Fibroblast of the conjunctiva (primary cell): ENCODE measurements at places on chromosomes 16 and 17.

DNA sequence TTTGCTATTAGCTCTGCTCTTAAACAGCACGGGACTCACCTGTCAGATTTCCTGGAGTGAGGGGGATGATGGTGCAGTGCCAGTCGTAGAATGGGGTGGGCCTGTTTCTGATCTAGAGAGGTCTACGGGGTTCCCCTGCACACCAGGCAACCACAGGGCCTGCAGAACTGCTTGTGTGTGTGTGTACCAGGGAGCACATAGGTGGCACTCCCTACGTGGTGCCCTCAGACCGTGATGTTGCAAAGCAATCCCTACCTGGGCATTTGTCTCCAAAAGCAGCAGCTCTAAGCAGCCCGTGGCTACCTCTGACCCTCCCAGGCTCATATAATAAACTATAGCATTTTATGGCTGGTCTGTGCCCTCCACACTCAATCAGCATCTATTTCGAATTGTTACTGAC lies 38.5 kb downstream of the MPRIP start:
- no peak for DNase-seq

GRCh38 chr17:61568219-61569072 lies 22.6 kb downstream of the NACA2 start:
- DNase-seq = no peak

GRCh38 chr16:48491517-48491916 lies 106.3 kb upstream of the SIAH1 start:
- DNase-seq = no peak

- no peak for DNase-seq
Measured at GRCh38 chr17:80105762-80106161, 4.4 kb downstream of the GAA start.

DNA sequence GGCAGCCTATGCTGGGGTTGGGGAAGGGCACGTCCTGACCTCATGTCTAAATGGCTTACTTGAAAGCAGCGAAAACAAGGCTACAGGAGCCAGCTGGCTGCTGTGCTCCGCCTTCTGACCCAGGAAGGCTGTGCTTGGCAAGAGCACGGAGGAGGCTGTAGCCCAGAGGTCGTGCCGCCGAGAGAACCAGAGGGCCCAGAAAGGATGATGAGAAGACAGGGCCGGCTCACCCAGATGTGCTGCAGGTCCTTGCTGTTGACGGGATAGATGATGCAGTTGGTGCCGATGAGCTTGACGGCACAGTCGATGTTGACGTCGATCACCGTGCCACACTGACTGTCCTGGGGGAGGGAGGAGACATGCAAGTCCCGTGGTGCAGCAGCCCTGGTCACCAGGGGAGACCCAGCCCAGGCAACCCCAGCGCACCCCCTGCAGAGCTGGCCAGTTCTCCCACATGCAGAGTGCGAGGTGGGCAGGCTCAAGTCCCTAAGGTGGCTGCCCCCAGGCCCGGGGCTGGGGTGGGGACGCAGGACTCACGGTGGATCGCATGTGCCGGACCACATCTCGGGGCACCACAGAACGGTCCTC lies 20.7 kb downstream of the SPHK1 start:
- DNase-seq = no peak

DNA sequence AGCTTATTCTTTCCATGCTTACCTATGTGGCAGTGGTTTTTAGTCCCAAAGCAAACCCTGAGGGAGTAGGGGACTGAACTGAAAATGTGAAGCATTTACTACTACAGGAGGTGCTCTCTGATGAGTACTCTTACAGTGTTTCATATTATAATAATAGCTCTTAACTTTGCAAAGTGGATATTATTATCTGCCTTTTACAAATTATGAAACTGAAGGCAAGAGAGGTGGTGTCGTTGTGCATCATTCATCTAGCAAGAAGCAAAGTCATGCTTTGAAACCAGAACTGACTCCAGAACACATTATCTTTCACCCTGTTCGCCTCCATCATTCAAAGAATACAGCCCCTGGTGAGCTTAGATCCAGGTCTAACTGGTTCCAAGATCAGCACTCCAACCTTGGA lies 8.2 kb upstream of the KCNH6 start:
- DNase-seq = no peak

DNA sequence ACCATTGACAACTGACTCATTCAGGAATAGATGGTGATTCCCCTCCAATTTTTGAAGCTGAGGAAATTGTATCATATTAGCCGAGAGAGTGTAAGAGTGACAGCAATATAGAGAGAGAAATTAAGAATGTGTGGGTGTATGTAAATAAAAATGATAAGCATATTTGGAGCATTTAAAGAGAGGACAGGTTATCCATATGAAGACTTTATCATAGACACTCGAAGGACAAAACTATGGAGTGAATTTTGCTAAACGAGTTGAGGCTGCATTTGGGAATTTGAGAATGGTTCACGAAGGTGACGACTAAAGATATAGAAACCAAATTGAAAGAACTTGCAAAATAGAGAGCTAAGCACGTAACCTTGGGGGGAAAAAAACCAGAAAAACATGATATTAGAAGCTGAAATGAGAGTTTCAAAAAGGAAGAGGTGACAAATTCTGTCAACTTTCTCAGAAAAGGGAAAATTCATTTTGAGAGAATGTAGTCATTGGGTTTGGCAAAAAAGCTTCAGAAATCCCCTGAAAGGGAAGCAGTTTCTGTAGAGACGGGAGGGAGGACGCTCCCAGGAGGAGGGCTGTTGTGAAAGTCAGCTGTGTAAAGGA lies 129.7 kb downstream of the KCNJ2 start:
- no peak for DNase-seq

GRCh38 chr17:8921147-8921546 lies 44.4 kb downstream of the PIK3R5 start:
- no peak for DNase-seq

DNA sequence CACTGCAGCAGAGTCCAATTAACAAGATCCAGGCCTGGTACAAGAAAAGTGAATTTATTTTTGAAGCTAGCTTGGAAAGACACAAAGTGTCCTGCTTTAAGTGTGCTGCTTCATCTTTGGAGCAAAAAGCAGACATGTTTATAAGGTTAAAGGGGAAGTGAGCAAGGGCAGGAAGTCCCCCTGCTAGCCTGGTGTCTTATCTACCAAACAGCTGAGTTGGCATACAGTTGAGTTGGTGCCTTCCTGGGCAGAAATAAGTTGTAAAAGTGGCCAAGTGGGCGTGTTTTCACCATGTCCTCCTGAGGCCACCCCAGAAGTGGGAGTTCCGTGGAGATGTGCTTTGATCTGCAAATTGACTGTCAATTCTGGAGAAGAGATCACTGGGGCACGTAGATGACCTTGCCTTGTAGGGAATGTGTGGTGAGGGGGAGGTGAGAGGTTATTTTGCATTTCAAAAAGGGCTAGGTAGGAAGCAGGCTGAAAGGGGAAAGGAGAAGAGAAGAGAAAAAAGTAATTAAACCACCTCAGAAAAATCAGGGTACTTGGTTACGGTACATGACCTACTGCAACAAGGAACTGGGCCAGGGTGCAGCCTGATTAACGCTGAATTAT lies 38.3 kb upstream of the HSBP1 start:
- DNase-seq = no peak

- no peak for DNase-seq
Measured at GRCh38 chr17:63988741-63989621, 9.2 kb upstream of the PRR29 start.

- no peak for DNase-seq
Measured at GRCh38 chr16:53257001-53257400, 177.3 kb upstream of the RBL2 start.

DNA sequence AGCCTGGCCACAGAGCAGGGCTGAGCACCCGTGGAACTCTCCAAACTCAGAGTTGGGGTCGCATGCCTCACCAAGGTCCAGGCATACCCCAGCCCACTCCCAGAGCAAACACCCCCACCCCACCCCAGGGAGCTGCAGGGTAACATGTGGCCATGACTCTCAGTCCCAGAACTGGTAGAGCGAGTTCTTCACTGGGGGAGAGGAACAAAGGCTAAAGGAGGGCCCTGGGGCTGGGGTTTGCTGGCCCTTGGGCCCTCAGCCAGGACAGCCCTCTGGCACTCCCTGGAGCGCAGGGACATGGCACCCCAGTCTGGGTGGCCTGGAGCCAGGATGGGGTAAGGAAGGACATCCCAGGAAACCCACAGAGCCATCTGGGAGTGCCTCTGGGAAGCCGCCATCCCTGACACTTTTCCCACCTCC lies 4.2 kb downstream of the HID1 start:
- no peak for DNase-seq

DNA sequence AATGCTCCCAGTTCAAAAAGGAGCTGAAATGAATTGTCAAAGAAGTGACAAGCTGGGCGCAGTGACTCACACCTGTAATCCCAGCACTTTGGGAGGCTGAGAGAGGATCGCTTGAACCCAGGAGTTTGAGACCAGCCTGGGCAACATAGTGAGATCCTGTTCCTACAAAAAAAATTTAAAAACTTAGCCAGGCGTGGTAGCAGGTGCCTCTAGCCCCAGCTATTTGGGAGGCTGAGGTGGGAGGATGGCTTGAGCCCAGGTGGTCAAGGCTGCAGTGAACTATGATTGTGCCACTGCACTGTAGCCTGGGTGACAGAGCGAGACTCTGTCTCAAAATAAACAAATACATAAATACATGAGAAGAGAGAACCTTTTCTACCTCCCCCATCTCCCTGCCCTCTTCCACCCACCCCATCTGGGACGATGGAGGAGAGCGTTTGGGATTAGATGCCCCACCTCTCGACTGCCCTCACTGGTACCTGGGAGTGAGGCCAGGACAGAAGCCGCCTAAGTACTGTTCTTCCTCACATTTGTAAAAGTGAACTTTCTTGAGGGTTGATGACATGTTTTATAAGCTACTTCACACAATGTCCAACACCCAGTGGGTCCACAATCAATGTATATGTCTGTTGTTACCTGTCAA lies 2.4 kb downstream of the IL4R start:
- DNase-seq = no peak

- DNase-seq = no peak
Measured at GRCh38 chr17:71117466-71117865, 948.1 kb downstream of the KCNJ2 start.

GRCh38 chr17:63335831-63336230 lies 110.3 kb downstream of the CYB561 start:
- no peak for DNase-seq

GRCh38 chr17:77002103-77003045 lies 134.2 kb downstream of the MGAT5B start:
- no peak for DNase-seq

GRCh38 chr17:21113716-21114115 lies 13.0 kb upstream of the DHRS7B start:
- DNase-seq = no peak

DNA sequence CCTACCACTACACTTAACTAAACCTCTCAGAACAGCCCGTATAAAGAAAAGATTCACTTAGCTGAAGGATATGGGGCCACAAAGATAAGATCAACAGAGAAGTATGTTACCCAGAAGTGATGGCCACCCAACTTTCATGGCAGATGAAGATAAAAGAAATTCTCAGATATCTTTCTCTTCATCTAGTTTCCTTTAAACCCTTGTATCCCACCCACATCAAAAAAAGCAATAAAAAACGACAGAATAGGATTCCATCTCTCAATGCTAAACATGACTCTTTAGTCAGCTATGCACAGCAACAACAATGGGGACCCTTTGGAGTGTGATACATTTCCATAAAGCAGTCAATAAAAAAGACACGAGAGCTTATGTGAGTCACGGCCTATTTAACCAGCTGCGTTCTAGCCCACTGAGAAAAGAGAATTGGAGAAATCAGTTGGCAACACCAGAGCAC lies 86.6 kb downstream of the SNX11 start:
- no peak for DNase-seq

- no peak for DNase-seq
Measured at GRCh38 chr17:29622337-29623282, at the start of gene CORO6. TSS of gene CORO6 (minus strand) at chr17:29622912. CDS start at chr17:29621421, 1,491 bp downstream.

DNA sequence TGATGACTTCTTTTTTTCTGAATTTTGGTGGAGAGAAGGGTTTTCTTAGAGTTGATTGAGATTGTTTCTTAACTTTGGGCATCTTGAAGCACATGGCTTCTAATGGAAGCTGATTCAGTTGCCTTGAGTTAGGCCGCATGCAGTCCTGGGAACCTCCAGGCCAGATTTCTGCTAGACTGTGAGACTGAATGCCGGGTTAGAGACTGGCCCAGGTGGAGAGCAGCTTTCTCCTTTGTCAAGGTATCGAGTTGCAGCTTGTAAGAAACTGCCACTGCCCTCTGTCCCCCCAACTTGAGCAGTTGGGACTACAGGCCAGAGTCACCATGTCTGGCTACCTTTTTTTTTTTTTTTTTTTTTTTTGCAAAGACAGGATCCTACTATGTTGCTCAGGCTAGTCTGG lies 77.6 kb downstream of the CLEC16A start:
- DNase-seq = no peak

GRCh38 chr17:59437791-59438281 lies 106.4 kb downstream of the YPEL2 start:
- DNase-seq = no peak

- no peak for DNase-seq
Measured at GRCh38 chr17:7781429-7781828, 52.6 kb upstream of the KDM6B start.

- DNase-seq = no peak
Measured at GRCh38 chr17:50424996-50425681, 879 bp upstream of the ACSF2 start.

DNA sequence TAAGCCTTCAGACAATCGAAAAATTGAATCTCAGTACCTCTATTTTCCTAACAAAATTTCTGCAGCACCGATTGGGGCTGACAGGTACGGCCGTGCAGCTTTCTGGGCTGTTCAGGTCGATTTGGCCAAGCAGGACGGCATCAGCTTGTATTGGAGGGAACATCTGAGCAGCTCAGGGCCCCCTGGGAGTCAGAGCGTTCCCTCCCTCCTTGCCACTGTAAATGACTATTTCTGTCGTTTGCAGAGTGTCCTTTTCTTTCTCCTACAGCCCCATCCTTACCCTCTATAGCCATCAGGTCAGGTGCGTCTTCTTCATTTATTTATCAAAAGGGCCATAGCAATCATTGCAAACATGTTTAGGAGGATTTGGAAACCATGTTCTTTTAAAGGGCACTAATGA lies 731.1 kb downstream of the WWOX start:
- DNase-seq = no peak

DNA sequence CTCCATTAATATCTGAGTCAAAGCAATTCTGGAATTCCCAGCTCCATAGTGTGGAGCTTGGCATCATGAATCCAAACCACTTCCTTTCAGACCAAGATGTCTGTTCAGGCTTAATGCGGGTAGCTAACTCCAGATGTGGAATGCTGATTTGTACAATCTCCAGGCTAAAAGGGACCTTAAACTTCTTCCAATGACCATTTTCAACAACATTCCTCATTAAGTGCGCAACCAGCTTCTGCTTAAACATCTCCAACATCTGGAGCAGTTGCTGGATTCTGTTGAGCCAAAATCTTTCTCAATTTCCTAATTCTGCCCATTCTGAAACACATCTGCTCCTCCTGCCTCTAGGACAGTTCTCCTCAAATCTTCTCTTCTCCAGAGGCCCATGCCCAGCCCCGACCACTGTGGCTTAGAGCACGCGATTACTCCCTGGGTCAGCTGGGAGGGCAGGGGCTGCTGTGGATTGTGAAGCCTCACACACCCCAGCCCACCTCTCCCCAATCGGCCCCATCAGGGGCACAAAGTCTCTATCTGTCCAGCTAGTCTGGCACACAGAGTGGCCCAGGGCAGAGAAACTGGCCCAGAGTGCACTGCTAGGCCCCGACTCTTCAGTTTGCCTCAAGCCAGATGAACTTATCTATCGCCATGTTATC lies 36.2 kb downstream of the ASPA start:
- peak; percentile 2 for DNase-seq
